ENCODE measurements at places on chromosomes 5 and 9. TPM values are rescaled to one million over a fixed set of nuclear protein-coding genes. Genes with fewer than 3 reads are reported as not detected.

DNA sequence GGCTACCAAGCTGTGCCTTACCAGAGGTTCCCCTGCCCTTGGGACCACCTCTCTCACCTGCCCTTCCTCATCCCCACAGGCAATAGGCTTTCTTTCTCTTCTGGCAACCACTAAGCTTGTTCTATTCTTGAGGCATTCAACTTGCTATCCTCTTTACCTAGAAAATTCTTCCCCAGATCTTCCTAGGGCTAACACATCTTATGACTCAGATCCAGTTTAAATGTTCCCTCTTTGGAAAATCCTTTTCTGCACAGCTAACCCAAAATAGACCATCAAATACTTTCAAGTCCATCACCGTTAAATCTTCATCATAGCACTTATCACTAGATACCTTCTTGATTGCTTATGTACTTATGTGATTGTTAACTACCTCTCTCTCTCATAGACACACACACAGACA is 93.7 kb downstream of the ENC1 start:
- H3K27ac ChIP-seq, result no peak overlapping the region
- no peaks in the 10 kb centered on the region for H3K4me1 ChIP-seq
- no peak for DNase-seq
- no peaks in the 10 kb centered on the region for H3K36me3 ChIP-seq
- H3K27me3 ChIP-seq, result no peaks in the 10 kb centered on the region
- H3K4me3 ChIP-seq, result no peak overlapping the region

The MLANA gene
- not detected for total RNA-seq

DNA sequence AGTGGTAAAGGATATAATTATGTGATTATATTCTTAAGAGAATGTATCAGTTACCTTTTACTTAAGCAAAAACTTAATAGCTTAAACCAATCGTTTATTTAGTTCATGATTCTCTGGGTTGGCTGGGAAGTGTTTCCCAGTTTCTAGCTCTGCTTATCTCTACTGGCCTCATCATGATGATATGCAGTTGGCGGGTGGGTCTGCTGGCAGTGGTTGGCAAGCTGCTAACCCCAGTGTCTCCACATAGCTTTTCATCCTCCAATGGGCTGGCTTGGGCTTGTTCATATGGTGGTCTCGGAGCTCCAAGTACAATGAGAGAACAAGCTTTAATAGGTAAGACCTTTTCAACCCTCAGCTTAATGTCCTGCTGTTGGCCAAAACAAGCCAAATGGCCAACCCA is 43.8 kb downstream of the ABLIM3 start:
- DNase-seq, result no peak
- no peaks in the 10 kb centered on the region for H3K4me1 ChIP-seq
- H3K27ac ChIP-seq, result no peak overlapping the region

The SSNA1 gene
- total RNA-seq, result 67.0 TPM

The TAF11L7 gene
- total RNA-seq, result not detected

- H3K4me1 ChIP-seq, result no peaks in the 10 kb centered on the region
- no peak for DNase-seq
- no peak overlapping the region for H3K27ac ChIP-seq
- H3K4me3 ChIP-seq, result no peak overlapping the region
Observed at GRCh38 chr5:75707911-75708509, 9.2 kb downstream of the POC5 start.

- no peaks in the 10 kb centered on the region for H3K27me3 ChIP-seq
- no peaks in the 10 kb centered on the region for H3K36me3 ChIP-seq
- peak; percentile 48 for DNase-seq
- no peaks in the 10 kb centered on the region for H3K4me1 ChIP-seq
Observed at GRCh38 chr5:42250-42649, 49.7 kb upstream of the PLEKHG4B start.

DNA sequence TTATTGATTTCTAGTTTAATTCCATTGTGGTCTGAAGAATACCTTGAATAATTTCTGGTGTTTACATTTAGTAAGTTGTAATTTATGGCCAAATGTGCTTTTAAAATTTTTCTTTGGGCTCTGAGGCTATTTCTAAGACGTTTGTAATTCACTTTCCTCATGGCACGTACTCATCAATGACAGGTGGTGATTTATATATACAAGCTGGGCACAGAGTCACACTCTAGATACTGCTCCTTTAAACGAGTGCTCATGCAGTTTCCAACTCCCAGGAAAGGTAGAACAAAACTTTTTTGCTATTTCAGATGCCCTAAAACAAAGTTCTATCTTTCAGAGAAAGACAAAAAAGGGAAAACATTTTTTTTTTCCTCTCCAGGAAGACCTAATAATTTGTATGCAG is 146.9 kb downstream of the AUH start:
- H3K4me3 ChIP-seq, result no peak overlapping the region
- no peak overlapping the region for H3K27ac ChIP-seq
- no peak for DNase-seq
- H3K36me3 ChIP-seq, result no peaks in the 10 kb centered on the region
- H3K4me1 ChIP-seq, result no peaks in the 10 kb centered on the region

DNA sequence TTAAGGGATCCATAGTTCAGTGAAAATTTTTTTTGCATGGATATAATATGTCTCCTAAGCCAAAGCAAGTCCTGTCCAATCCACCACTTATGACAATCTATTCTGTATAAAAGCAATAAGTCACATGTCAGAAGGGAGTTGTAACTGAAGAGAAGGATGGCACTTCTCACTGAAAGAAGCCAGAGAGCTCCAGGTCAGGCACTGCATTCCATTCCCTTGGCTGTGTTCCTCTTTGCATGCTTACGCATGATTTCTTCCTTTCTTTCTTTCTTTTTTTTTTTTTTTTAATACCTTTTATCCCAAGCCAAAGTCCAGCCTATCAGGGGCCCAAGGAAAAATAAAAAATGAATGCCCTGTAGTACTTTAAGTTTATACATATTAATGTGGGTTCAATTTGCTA is 39.8 kb downstream of the MAMDC2 start:
- peaks cover 44% of the 10 kb centered on the region for H3K4me1 ChIP-seq
- no peak overlapping the region for H3K4me3 ChIP-seq
- peak; percentile 23 for DNase-seq
- no peaks in the 10 kb centered on the region for H3K36me3 ChIP-seq
- H3K27me3 ChIP-seq, result no peaks in the 10 kb centered on the region

The IL17B gene
- total RNA-seq, result 1.7 TPM

The GLIPR2 gene
- total RNA-seq, result 15.6 TPM

The PCDHB3 gene
- 2.3 TPM for total RNA-seq

- no peaks in the 10 kb centered on the region for H3K36me3 ChIP-seq
- no peaks in the 10 kb centered on the region for H3K27me3 ChIP-seq
- no peaks in the 10 kb centered on the region for H3K4me1 ChIP-seq
- no peak overlapping the region for H3K27ac ChIP-seq
Observed at GRCh38 chr9:104177676-104178075, 83.6 kb downstream of the SMC2 start.

DNA sequence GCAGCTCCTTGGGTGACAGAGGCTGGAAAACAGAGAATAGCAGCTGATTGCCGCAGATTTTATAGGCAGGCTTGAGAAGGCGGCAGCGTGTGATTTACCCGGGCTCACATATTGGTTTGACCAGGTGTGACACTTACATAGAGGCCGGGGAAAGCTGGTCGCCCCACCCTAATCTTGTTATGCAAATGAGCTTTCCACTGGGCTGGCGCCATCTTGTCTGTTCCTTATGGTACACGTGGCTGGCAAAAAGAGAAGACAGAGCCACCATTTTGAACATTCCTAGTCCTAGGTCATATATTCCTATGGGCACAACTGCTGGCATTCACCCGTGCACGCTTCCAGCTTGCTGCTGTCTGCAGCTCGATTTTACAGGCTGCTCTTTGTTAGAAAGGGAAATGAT is 11.3 kb upstream of the SPZ1 start:
- no peak overlapping the region for H3K27ac ChIP-seq
- H3K4me3 ChIP-seq, result no peak overlapping the region
- H3K36me3 ChIP-seq, result no peaks in the 10 kb centered on the region
